ENCODE measurements at places on chromosomes 3 and 15.
A peak's percentile ranks its signal among the peaks of the same experiment; 100 is the strongest.

DNA sequence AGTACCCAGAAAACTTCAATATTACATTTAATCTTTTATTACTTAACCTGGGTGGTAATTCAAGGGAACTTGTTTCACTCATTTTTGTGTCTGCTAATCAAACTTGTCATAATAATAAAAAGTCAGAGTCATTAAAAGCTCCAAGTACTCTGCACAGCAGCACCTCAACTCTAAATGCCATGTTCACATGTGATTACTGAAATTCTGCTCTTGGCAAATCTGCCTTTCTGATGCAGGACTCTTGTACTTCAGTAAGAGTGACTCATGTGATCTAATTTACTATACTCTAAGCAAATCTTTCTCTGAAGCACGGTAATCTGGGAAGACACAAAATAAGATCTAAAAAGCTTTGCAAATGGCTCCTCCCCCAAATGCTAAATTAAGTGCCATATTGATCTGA is 6.4 kb downstream of the ROBO1 start:
- DNase-seq: no peak

DNA sequence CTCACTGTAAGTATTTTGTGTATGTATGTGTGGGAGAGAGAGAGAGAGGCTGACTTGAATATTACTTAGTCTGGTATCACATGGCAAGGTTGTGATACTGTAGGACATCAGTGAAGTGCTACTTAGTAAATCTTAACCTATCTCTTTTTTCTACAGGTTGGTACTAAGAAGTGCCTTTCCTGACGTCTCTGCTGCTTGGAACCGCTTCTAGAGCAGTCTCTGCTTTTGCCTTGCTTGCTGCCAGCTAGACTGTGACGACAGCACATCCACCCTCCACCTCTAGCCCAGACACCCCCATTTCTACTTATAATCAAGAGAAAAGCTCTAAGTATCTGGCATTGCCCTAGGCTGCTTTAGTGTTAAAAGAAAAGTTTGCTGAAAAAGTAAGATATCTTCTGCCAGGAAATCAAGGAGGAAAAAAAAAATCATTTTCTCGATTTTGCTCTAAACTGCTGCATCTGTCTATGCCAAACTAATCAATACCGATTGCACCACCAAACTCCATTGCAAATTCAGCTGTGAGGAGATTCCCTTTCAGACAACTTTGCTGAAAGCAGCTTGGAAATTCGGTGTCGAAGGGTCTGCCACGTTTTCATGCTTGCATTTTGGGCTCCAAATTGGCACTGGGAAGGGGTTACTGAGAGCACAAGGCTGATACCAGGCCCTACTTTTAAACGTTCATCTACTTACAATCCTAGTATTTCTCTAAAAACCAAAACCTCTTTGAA is 30.7 kb downstream of the MBNL1 start:
- DNase-seq: no peak

GRCh38 chr3:42510325-42510724 is 7.9 kb downstream of the VIPR1 start:
- DNase-seq: no peak

- DNase-seq: no peak
Observed at GRCh38 chr3:154590675-154591384, 160.8 kb upstream of the GPR149 start.

DNA sequence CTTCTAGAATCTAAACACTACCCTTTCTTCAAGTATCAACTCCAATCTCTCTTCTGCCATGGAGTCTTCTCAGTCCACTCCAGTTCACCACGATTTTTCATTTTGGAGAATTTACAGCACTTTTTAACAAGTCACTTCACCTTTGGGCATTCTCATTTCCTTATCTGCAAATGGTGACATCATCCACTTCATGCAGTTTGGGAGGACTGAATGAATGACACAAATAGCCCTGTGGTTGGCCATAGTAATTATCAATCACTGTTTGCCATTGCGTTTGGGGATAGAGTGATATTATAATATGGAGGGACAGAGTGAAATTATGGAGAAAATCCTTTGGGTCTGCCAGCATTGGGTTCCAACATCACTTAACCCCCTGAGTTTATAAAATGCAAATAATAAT is 38.0 kb upstream of the TM4SF1 start:
- no peak for DNase-seq

DNA sequence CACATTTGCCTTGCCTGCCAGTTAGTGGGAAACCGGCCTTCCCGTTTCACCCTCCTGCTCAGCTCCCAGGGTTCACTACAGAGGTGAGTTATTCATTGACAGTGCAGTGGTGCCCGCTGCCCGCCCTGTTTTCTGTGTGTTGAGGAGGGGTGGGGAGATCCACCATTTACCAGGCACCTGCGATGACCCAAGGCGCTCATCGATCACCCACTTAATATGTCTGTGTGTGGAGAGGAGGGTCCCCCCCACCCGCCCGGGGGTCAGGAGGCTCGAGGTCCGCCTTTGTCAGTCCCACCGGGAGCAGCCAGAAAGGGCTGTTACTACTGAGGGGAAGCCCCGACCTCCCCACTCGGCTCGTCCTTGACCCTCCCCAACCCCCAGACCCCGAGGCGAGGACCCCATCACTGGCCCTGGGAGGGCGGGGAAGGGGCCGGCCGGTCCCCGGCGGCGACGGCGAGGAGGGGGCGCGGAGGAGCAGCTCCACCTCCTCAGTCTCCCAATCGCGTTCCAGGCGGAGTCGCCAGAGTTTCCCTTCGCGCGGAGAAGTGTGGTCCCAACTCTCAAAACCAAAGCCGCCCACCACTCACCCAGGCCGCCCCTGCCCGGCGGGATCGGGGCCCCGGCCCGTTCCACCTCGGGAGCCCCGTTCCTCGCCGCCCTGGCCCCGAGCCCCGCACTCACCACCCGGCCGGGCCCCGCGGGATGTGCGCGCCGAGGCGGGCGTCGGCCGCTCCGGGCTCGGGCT is 1.1 kb downstream of the PLXNB1 start:
- peak; percentile 35 for DNase-seq

- no peak for DNase-seq
Observed at GRCh38 chr15:83809345-83809744, 155.4 kb downstream of the ADAMTSL3 start.

GRCh38 chr3:35641920-35642527 is 2.7 kb downstream of the ARPP21 start:
- DNase-seq: no peak

GRCh38 chr15:92920595-92921161 is 20.6 kb downstream of the CHD2 start:
- no peak for DNase-seq

Measured in fibroblast of skin of back (primary cell).